AG08396 (cell line): ENCODE measurements at places on chromosomes 12 and 14.

DNA sequence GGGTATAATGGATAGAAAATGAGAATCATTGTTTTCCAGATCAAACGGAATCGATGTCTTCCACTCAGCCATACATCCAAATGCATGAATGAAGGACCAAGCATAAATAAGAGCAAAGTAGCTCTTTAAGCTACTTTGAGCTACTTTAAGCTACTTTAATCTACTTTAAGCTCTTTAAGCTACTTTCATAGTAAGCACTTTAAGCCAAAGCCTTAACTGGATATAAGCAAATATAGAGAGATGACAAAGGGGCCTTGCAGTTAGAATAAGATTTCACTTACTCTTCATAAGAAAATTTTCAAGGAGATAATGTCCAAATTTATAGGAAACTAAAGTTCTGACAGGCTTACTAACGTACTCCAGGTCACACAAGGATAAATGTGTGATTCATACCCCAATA is 355.6 kb upstream of the KITLG start:
- DNase-seq: no peak

DNA sequence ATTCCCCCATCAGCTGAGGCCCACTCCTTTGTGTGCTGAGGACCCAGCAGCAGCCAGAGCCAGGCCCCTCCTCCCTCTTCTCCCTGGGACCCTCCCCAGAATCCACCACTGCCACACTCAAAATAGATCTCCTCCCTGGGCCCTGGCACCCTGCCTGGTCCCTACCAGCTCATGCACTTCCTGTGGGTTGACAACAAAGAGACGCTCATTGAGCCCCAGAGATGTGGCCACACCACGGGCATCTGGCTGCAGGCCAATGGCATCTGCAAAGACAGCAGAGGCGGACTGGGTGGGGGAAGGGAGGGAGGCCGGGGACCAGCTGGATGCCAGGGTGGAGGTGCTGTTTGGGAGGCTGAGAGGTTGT is 16.0 kb upstream of the ENDOU start:
- no peak for DNase-seq

GRCh38 chr14:90455100-90455571 is 58.3 kb downstream of the CALM1 start:
- no peak for DNase-seq

DNA sequence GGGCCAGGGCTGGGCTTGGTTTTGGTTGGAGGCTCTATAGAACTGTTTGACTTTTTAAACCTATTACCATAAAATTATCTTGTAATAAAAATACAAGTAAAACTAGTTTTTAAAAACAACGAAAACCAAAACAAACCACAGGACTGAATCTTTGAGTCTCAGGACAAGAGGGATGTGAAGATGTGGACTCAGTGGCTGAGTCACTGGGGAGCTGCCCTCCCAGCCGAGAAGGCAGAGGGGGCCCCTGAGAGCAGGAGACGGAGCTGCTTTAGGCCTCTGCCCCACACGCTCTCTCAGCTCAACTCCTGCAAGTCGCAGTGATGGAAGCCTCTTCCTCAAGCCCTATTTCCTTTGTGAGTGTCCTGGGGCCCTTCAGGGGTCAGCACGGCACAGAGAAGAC is 59.0 kb downstream of the CDC42BPB start:
- DNase-seq: no peak

- peak; percentile 84 for DNase-seq
Measured at GRCh38 chr12:13135371-13136178, 32.1 kb upstream of the GSG1 start.

- peak; percentile 54 for DNase-seq
Measured at GRCh38 chr14:64253672-64254071, 40.5 kb downstream of the ESR2 start.

- no peak for DNase-seq
Measured at GRCh38 chr14:88209273-88209672, 113.8 kb downstream of the KCNK10 start.

GRCh38 chr14:65560340-65561027 is 148.0 kb downstream of the FUT8 start:
- no peak for DNase-seq

- no peak for DNase-seq
Measured at GRCh38 chr14:81765651-81766275, 232.1 kb upstream of the SEL1L start.

DNA sequence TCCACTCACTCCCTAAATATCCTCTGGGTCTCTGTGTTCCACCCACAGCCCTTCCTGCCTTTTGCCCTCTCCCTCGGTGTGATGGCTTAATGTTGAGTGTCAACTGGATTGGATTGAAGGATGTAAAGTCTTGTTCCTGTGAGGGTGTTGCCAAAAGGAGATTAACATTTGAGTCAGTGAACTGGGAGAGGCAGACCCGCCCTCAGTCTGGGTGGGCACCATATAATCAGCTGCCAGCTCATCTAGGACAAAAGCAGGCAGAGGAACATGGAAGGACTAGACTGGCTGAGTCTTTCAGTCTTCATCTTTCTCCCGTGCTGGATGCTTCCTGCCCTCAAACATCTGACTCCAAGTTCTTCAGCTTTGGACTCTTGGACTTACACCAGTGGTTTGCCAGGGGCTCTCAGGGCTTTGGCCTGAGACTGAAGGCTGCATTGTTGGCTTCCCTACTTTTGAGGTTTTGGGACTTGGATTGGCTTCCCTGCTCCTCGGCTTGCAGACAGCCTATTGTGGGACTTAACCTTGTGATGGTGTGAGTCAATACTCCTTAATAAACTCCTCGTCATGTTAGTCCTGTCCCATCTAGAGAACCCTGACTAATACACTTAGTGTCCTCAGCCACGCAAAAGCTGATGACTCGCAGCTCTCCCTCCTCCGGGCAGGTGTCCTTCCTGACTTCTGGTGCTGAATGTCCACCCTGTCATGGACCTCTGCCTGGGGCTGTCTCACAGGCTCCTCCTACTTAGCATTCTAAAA is 5.9 kb downstream of the DGLUCY start:
- peak; percentile 62 for DNase-seq

GRCh38 chr12:63362791-63363190 is 211.8 kb upstream of the AVPR1A start:
- DNase-seq: no peak

DNA sequence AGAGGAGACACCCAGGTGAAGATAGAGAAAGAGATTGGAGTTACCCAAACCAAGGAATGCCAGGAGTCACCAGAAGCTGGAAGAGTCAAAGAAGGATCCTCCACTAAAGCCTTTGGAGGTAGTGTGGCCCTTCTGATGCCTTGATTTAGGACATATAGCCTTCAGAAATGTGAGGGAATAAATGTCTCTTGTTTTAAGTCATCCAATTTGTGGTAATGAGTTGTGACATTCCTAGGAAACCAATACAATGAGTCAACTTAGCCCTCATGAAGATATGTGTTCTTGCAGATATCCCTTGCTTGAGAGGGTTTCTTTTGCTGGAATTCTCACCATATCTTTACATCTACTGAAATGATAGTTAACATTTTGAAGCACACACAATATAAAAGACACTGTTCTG is 58.8 kb downstream of the CCER1 start:
- peak; percentile 27 for DNase-seq

- no peak for DNase-seq
Measured at GRCh38 chr12:124481772-124482566, 85.4 kb downstream of the NCOR2 start.

DNA sequence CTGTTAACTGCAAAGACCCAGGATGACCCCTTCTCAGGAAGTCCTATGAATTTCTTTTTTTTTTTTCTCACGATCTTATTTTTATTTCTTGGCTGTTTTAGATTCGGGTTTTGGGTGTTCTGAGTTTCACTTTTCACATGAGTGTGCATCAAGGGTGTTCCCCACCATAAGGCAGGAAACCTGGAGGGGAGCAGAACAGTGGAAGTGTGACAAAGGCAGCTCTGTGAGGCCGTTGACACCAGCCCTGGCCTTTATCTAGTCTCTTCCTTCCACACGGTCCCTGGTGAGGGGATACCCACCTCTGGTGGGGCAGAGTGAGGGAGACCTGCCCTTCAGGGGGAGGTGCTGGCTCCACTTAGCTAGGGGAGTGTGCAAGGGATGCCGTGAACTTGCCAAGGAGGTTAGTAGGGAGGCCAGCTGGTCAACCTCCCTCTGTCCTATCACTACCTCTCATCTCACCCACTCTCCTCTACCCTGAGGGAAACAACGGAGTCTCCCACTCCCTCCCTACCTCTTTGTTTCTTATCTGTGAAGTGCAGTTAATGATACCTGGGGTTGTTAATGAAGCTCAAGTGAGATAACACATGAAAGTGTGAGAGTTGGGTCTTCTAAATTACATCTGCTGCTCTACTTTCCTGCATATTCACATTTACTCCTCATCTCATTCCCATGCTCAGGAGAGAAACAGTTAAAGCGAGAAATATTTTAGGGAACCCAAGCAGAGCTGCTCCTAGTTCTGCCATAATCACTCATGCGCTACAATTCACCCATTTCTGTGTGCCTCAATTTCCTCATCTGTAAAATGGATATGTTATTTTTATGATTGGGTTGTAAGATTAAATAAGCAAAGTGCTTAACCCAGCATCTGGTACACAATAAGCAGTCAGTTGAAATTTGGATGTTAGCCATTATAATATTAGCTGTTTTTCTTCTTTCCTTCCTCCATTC is 4.4 kb upstream of the GALNT6 start:
- no peak for DNase-seq

DNA sequence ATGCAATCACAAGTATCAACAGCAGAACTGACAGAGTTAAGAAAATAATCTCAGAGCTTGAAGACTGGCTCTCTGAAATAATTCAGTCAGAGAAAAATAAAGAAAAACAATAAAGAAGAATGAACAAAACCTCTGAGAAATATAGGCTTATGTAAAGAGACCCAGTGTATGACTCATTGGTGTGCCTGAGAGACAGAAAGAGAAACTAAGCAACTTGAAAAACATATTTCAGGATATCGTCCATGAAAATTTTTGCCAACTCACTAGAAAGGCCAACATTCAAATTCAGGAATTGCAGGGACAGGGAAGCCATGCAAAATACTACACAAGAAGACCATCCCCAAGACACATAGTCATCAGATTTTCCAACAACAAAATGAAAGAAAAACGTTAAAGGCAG is 56.2 kb downstream of the APOBEC1 start:
- DNase-seq: no peak

DNA sequence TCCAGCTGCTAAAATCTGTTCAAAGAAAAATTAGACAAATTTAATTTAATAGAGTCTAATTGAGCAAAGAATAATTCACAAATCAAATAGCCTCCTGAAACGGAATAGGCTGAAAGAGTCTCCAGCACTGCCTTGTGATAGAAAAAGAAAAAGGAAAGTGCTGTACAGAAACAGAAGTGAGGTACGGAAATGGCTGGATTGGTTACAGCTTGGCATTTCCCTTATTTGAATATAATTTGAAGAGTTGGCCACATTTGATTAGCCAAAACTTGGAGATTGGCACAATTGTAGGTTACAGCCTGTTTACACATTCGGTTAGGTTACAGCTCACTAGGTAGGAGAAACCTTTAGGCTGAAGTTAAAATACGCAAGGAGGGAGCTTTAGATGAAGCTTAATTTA is 24.8 kb upstream of the PCED1B start:
- DNase-seq: no peak

DNA sequence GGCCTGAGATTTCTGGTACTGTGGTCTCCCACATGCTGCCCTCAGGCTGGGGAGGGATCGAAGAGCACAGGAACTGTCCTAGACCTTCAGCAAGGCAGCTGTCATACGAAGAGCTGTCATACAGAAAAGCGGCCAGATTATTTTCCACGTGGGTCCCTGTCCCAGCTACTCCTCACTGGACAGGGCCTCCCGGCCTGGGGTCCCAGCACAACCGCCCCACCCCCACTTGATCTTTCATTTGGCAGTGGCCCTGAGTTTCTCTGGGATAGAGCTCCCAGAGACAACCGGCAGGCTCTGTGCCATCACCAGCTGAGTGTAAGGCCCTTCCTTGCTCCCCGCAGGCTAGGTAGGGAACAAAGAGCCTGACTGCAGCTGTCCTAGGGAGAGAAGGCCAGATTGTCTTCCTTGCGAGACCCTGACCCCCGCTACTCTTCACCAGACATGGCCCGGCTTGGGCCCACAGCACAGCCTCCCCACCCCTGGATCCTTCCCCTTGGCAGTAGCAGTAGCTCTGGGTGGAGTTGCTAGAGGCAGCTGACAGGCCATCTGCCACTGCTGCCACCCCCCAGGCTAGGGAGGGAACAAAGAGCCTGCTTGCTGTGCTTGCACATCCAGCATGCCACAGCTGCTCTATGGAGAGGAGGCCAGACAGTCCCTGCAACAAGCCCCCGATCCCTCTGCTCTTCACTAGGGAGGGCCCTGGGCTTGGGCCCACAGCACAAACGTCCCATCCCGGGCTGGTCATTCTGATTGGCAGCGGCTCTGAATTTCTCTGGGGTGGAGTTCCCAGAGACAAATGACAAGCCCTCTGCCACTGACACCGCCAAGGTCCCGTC is 3.1 kb upstream of the OR4N2 start:
- no peak for DNase-seq

DNA sequence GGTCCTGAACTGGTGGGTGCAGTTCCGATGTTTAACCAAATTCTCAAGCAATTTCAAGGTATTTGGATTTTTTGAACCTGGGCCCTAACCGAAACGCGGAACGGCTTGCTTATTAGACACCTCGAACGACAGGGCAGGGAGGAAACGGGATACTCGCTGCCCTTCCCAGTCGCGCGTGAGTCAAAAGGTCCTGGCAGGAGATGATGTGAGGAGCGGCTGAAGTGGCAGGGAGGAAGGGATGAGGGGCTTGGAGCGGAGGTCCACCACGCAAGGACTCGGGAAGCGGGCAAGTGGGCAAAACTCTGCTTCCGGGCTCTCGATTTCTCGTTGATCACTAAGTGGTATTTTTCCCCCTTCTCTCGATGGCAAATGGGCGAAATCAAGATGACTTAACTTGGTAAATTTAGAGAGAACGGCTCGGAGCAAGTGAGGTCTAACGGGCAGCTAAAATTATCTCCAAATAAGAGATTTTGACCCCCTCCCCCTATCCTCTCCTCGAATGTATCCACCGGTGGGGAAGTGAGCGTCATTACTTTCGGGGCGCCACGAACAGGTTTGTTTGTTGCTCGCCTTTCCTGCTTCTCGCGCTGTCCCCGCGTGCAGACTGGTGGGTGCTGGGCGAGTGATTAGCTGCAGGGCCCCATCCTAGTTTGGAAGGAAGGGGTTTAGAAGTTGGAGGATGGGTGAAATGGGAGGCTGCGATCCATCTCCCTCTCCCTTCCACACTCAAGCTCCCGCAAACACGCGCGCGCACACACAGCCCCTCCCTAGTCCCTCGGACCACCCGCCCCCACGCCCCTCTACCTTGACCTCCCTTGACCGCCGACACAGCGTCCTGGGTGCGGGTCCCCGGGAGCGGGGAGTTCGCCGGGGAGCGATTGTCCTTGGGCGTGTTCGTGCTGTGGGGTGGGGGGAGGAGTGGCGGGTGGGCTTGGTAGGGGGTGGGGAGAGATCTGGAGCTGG is 986 bp upstream of the NTF3 start:
- DNase-seq: no peak

GRCh38 chr14:87049950-87050349 is 943.0 kb downstream of the GALC start:
- DNase-seq: peak; percentile 43

GRCh38 chr12:117497407-117497806 is 136.0 kb upstream of the NOS1 start:
- DNase-seq: no peak

- no peak for DNase-seq
Measured at GRCh38 chr12:52969828-52970569, 21.1 kb downstream of the KRT18 start.

- DNase-seq: no peak
Measured at GRCh38 chr12:20183563-20183962, 184.8 kb upstream of the PDE3A start.
